ENCODE measurements at places on chromosomes 12 and 14. TPM values are rescaled to one million over a fixed set of nuclear protein-coding genes. Genes with fewer than 3 reads are reported as not detected.

- DNase-seq = no peak
These were observed 605 bp downstream of the PAH start for GRCh38 chr12:102916252-102917025.

DNA sequence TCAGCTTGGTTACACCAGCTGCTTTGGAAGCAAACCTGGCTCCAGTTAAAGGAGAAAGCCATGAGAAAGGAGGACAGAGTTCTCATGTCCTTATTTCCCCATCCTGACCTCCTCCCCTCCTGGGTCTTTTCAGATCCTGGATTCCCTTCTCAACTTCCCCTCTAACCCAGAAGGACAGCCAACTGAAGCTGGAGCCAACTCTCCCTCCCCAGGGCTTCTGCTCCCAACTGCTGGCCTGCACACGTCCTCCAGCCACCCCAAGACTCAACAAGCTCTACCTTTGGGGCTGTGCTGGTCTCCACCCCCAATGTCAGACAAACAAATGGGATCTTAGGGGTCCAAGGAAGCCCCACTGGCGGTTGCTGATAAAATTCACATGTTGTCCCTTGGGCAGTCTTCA is 651.1 kb upstream of the TBX3 start:
- DNase-seq = no peak

- DNase-seq = no peak
These were observed 32.3 kb downstream of the NINJ2 start for GRCh38 chr12:630656-631632.

- no peak for DNase-seq
These were observed 241.4 kb downstream of the ETNK1 start for GRCh38 chr12:22866406-22866805.

GRCh38 chr14:101876555-101876938 is 87.8 kb upstream of the DYNC1H1 start:
- DNase-seq = peak; percentile 68

The LPCAT3 gene
- polyA plus RNA-seq = 18.6 TPM

The ANKRD33 gene
- not detected for polyA plus RNA-seq

The BICDL1 gene
- 3.6 TPM for polyA plus RNA-seq

The INHBE gene
- polyA plus RNA-seq = 0.90 TPM

The ZNF385A gene
- 17.3 TPM for polyA plus RNA-seq

The CMA1 gene
- not detected for polyA plus RNA-seq
